ENCODE measurements at places on chromosomes 1 and 21.

GRCh38 chr1:38375035-38375434, 328.4 kb upstream of the POU3F1 start:
- DNase-seq = no peak

DNA sequence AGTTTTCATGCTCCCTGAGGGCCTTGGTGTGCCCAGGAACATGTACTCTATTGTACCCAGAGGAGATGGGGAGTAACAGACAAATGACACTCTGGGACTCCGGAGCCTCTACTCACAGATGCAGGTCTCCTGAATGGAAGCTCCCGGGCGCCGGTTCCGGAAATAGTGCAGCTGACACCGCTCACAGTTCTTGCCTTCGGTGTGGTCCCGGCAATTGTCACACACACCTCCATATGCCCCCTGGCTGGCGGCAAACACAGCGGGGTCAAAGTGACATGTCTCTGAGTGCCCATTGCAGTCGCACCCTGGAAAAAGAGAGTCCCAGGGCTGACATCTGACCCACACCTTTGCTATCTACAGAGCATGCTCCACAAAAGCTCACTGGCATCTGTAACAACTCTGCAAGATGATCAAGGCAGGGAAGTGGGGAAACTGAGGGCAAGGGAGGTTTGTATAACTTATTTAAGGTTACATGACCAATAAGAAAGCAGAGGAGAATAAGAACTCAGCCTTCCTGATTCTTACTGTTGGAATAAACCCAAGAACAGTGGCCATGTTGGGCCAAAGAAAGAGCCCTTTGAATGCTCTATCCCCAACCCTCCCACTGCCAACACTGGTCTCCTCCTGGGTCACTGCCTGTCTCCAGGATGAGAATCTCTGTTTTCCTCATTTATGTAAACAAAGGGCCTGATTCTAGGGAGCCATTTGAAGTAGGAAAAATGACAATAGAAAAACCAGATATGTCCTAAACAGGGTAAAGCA, 22.4 kb downstream of the LAMB3 start:
- DNase-seq = no peak

GRCh38 chr1:162587761-162588260, 26.3 kb downstream of the UAP1 start:
- DNase-seq = no peak

DNA sequence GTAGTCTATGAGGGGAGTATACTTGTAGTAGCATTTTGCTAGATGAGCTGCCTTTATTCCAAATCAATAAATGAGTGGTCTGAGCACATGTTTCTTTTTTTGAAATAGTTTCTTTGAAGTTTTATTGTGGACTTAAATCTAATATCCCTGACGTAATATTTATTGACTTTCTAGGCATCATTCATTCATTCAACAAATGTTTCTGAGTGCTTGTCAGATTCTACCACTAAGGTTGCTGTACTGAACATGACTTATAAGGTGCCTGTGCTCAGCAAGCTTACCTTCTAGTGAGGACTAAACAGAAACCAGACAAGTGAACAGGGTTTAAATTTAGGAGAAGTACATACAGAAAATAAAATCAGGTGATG, 68.4 kb downstream of the POU2F1 start:
- no peak for DNase-seq

DNA sequence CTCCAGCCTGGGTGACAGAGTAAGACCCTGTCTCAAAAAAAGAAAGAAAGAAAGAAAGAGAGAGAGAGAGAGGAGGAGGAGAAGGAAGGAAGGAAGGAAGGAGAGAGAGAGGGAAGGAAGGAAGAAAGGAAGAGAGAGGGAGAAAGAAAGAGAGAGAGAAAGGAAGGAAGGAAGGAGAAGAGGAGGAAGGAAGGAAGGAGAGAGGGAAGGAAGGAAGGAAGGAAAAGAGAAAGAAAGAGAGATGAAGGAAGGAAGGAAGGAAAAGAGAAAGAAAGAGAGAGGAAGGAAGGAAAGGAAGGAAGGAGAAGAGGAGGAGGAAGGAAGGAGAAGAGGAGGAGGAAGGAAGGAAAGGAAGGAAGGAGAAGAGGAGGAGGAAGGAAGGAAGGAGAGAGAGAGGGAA, 82.2 kb upstream of the ATP1B1 start:
- no peak for DNase-seq

GRCh38 chr1:30258471-30258870, 464.9 kb downstream of the MATN1 start:
- no peak for DNase-seq

- no peak for DNase-seq
Measured at GRCh38 chr1:228356897-228357680, 49.5 kb downstream of the TRIM11 start.

DNA sequence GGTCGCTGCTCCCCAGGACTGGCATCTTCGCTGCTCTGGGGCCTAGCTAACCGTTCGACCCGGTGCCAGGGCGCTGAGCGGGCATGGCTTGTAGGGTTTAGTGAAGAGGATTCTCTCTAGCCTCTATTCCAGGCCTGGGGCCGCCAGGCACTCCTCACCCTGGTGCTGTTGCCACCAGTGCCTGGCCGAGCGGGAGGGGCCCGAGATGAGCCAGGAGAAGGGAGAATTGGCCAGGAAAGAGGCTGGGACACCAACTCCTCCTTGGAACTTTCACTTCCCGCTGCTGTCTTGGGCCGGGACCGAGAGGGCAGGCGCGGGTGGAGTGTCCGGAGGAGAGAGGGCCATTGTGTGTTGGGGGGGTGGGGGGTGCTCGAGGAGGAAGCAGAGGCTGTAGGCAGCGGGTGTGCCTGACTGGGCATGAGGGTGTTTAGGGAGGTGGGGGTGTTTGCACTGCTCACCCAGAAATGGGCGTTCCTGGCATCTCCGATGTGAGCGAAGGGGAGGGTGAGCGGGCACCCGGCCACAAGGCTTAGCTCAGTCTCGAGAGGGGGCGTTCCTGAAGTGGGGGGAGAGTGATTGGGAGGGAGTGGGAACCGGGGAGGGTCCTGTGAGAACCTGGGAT, 772 bp downstream of the ADAM15 start:
- DNase-seq = peak; percentile 57
